ENCODE measurements at places on chromosomes 1 and 21.
A peak's percentile ranks its signal among the peaks of the same experiment; 100 is the strongest.

DNA sequence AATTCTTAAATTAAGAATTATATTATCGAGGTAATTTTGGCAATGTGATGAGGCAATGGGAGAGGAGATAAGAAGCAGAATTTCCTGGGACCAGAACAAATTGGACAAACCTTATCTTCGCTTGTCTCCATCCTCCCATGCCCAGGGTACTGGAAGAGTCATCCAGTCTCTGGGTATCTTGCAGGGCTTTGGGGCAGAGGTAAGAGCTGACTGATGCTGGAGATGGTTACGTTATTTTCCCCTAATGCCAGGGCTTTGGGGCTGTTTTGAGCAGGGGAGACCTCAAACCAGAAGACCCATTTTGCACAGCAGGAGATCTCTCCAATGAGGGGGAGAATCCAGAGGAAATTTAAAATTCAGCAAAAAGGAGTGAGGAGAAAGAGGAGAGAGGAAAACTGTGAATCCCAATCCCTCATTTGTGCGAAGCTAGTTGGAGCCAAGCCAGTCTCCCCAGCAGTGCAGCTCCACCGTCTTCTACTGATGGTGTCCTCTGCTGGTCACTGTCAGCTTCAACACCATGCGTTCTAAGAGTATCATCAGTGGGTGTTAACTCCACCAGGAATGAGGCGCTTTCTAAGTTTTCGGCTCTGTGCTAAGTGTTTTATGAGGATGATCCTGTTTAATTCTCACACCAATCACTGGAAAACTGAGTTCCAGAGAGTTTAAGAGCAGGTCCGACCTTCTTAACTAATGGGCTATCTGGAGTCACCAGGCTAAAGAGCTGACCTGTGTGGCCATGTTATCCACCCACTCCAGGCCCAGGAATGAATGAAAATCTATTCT, 86.8 kb upstream of the CD34 start:
- DNase-seq = peak; percentile 82

DNA sequence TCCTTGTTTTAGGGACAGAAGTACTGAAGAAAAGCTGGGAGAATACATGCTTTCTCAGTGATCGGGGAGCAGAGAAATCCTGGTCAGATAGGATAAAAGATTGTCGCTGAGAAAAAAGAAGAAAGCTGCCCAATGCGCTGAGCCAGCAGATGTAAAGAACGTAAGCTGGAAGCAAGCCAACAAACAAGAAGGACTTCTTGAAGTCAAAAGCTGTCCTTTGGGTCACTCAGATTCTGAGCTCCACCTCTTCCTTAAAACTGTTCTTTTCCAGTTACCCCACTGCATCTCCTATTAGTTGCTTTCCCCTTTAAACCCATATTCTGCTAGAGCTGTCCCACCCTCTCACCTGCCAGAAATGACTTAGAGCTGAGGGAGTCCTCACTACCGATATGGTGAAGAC, 64.8 kb downstream of the GPR137B start:
- no peak for DNase-seq

GRCh38 chr1:210223226-210223904, 9.2 kb upstream of the SERTAD4 start:
- no peak for DNase-seq

GRCh38 chr1:204341380-204341779, 18.3 kb downstream of the PLEKHA6 start:
- peak; percentile 72 for DNase-seq

Data from GM23248 (cell line).